Activated naive CD4-positive, alpha-beta T cell treated with anti-CD3 and anti-CD28 coated beads for 36 hours (primary cell): ENCODE measurements at places on chromosomes 2 and 18.

GRCh38 chr2:207805566-207806226 lies 36.0 kb upstream of the FZD5 start:
- no peak for DNase-seq
- no peak overlapping the region for H3K4me3 ChIP-seq
- no peaks in the 10 kb centered on the region for H3K36me3 ChIP-seq
- no peaks in the 10 kb centered on the region for H3K27me3 ChIP-seq
- peaks cover 3% of the 10 kb centered on the region for H3K4me1 ChIP-seq

DNA sequence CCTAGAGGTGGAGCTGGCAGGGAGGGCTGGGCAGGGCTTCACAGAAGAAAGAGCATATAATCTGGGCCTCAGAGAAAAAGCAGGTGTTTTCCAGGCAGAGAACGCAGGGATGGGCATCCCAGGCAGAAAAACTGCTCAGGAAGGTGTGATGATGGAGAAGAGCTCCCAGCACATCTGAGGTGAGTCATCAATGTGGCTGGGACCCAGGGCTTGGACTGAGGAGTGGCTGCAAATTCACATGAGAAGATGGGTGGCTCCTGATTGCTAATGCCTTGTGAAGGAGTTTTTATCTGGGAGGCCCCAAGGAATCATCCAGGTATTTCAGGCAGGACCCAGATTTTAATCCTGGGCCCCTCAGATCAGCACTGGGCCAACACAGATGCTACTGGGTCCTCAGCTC lies 10.2 kb downstream of the IL1F10 start:
- no peak overlapping the region for H3K27ac ChIP-seq
- no peak for DNase-seq
- no peaks in the 10 kb centered on the region for H3K36me3 ChIP-seq
- H3K27me3 ChIP-seq: no peaks in the 10 kb centered on the region
- H3K4me1 ChIP-seq: peaks cover 7% of the 10 kb centered on the region

GRCh38 chr18:551404-552061 lies 28.6 kb upstream of the CETN1 start:
- H3K27ac ChIP-seq: no peak overlapping the region
- no peaks in the 10 kb centered on the region for H3K36me3 ChIP-seq
- H3K4me3 ChIP-seq: no peak overlapping the region
- H3K27me3 ChIP-seq: peaks cover 5% of the 10 kb centered on the region
- no peak for DNase-seq

DNA sequence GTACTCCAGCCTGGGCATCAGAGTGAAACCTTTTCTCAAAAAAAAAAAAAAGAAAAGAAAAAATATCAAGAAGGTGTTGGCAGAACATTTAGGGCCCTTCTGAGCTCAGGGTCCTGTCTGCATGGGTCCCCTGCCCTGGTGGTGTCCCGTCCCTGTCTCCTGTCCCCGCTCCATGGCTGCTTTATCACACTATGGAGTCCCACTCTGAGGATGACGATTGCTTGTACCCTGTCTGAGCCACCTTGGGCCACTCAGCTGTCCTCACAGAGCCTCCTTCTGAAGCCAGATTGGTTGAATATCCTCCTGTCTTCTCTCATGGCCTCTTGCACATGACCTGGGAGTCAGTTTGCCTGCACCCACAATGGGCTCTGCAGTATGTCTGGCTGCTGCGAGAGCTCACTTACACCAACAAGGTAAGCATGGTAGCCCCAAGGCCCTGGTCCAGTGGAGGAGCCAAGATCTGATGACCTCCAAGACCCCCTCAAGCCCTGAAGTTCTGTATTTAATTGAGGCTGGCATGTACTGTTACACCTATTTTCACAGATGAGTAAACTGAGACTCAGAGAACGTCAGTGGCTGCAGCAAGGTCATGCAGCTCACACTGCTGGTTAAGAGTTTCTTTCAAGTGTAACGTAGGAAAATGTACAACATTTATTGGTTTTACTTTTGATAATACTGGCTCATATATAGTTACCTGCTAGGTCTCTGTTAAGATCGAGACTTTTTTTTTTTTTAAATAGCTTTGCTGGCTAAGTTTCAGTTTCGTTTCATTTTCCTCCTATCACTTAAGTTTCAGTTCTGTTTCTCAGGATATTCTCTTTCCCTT lies 16.9 kb upstream of the ZCCHC2 start:
- H3K36me3 ChIP-seq: no peaks in the 10 kb centered on the region
- peaks cover 20% of the 10 kb centered on the region for H3K4me1 ChIP-seq
- peak overlapping the region; percentile 55 for H3K4me3 ChIP-seq
- peak; percentile 63 for DNase-seq
- no peaks in the 10 kb centered on the region for H3K27me3 ChIP-seq

- no peak overlapping the region for H3K27ac ChIP-seq
- no peak overlapping the region for H3K4me3 ChIP-seq
- no peak for DNase-seq
- H3K4me1 ChIP-seq: peaks cover 8% of the 10 kb centered on the region
Measured at GRCh38 chr2:159860581-159861310, 62.7 kb upstream of the CD302 start.

GRCh38 chr2:234496055-234496834 lies 636 bp downstream of the ARL4C start:
- H3K4me1 ChIP-seq: peaks cover 42% of the 10 kb centered on the region
- peaks cover 9% of the 10 kb centered on the region for H3K36me3 ChIP-seq
- DNase-seq: peak; percentile 57

DNA sequence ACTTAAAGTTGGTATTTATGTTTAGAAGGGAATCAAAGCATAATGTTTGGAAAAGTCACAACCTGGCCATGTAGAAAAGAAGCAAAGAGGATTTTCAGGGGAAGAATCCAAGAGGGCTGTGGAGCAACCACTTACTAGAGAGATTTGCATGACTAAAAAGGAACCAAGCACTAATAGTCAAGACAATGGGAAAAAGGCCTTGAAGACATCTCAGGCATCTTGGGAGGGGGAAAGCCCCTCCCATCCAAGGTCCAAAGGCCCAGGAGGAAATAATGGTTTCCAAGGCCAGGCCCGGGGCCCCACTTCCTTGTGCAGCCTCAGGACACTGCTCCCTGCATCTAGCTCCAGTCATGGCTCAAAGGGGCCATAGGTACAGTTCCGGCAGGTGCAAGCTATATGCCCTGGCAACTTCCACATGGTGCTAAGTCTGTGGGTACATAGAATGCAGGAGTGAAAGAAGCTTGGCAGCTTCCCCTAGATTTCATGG lies 128.1 kb downstream of the EIPR1 start:
- DNase-seq: no peak
- H3K4me1 ChIP-seq: peaks cover 10% of the 10 kb centered on the region
- no peaks in the 10 kb centered on the region for H3K27me3 ChIP-seq
- no peak overlapping the region for H3K4me3 ChIP-seq
- peaks cover 52% of the 10 kb centered on the region for H3K36me3 ChIP-seq

DNA sequence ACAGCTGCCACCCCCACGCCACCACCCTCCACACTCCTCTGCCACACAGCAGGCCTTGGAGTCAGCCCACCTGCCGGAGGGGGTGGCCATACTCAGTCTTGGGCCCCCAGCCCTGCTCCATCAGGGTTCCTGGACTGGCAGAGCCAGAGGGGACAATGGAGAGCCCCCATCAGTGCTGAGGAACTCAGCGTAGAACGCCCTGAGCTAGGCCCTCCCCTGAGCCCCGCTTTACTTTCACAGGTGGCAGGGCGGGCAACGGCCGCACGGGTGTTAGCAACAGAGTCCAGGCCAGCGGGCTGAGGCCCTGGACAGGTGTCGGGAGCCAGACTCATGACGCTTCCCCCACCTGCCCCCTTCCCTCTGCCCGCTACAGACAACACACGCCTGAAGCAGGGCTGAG lies 47.1 kb downstream of the FOSL2 start:
- no peak overlapping the region for H3K4me3 ChIP-seq
- no peak for DNase-seq
- H3K4me1 ChIP-seq: peaks cover 24% of the 10 kb centered on the region

- peak; percentile 73 for DNase-seq
- H3K36me3 ChIP-seq: peaks cover 65% of the 10 kb centered on the region
- H3K4me1 ChIP-seq: peaks cover 15% of the 10 kb centered on the region
- no peak overlapping the region for H3K4me3 ChIP-seq
Measured at GRCh38 chr2:73859721-73860586, 31.2 kb downstream of the STAMBP start.

- no peaks in the 10 kb centered on the region for H3K4me1 ChIP-seq
- H3K36me3 ChIP-seq: no peaks in the 10 kb centered on the region
- DNase-seq: no peak
- H3K27me3 ChIP-seq: peaks cover 3% of the 10 kb centered on the region
- H3K27ac ChIP-seq: no peak overlapping the region
Measured at GRCh38 chr2:223513771-223514455, 88.2 kb downstream of the SCG2 start.

- no peaks in the 10 kb centered on the region for H3K36me3 ChIP-seq
- H3K4me1 ChIP-seq: no peaks in the 10 kb centered on the region
- H3K27ac ChIP-seq: no peak overlapping the region
- no peaks in the 10 kb centered on the region for H3K27me3 ChIP-seq
Measured at GRCh38 chr18:60235164-60235563, 137.4 kb downstream of the MC4R start.

GRCh38 chr2:175872005-175872348 lies 130.1 kb downstream of the LNPK start:
- no peak overlapping the region for H3K27ac ChIP-seq
- H3K4me3 ChIP-seq: no peak overlapping the region
- no peak for DNase-seq

- no peak overlapping the region for H3K27ac ChIP-seq
- peaks cover 4% of the 10 kb centered on the region for H3K27me3 ChIP-seq
- H3K4me3 ChIP-seq: no peak overlapping the region
Measured at GRCh38 chr18:11506856-11507255, 102.5 kb upstream of the SLC35G4 start.

DNA sequence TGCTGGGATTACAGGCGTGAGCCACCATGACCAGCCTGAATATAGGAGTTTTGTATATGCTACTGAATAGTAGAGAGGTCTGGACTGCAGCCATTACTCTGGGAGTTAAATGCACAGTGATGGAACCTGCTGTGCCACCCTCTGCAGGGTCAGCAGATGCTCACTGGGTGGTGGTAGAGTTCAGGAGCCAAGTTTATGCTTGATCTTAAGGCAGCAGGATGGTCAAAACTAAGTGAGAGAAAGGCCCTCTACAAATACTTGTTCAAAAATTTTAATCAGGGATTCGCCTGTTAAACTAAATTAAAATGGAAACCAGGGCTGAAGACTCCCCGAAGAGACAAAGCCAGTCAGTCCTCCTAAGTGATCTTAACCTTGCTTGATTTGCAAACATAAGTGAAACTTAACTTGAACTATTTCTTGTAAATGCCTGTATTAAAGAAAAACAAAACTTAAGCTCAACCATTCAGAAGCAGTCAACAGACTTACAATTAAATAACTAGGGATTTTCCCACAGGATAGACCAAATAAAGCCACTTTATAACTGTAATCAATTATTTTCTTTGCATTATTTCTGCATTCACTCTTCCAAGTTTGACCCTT lies 4.2 kb upstream of the WDFY1 start:
- H3K4me3 ChIP-seq: peak overlapping the region; percentile 28
- DNase-seq: peak; percentile 44
- H3K27me3 ChIP-seq: no peaks in the 10 kb centered on the region
- peak overlapping the region; percentile 85 for H3K27ac ChIP-seq
- H3K36me3 ChIP-seq: peaks cover 4% of the 10 kb centered on the region
